Esophagus muscularis mucosa (tissue), 4 donors: ENCODE measurements at places on chromosomes 3 and 15. TPM values are rescaled to one million over a fixed set of nuclear protein-coding genes. Genes with fewer than 3 reads are reported as not detected.

Gene PDZRN3
- 196 TPM for total RNA-seq

- H3K27me3 ChIP-seq = no peaks in the 10 kb centered on the region
- no peak overlapping the region for H3K27ac ChIP-seq
- no peaks in the 10 kb centered on the region for H3K36me3 ChIP-seq
- H3K4me1 ChIP-seq = no peaks in the 10 kb centered on the region
- DNase-seq = no peak
- H3K4me3 ChIP-seq = no peak overlapping the region
These were observed 397.4 kb upstream of the TMCO5A start for GRCh38 chr15:37536967-37537605.

Gene TMED3
- 17.9 TPM for total RNA-seq

DNA sequence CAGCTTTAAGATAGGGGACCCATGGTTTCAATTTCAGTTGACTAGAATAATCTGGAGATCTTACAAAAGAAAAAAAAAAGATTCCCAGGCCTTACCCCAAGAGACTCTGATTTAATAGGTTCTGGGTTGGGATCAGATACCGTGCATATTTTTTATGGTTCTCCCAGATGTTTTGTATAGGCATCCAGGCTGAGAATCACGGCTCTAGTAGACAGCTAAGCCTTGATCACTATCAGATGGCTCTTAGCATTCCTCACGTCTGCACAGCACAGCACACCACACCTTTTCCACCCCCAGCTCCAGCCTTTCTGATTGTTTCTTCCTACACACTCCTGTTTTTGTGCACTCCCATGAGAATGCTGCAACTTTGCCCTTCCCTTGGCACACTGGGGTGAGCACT is 40.8 kb downstream of the TMEM45A start:
- no peaks in the 10 kb centered on the region for H3K36me3 ChIP-seq
- H3K27me3 ChIP-seq = no peaks in the 10 kb centered on the region
- H3K4me1 ChIP-seq = no peaks in the 10 kb centered on the region
- H3K4me3 ChIP-seq = no peak overlapping the region

DNA sequence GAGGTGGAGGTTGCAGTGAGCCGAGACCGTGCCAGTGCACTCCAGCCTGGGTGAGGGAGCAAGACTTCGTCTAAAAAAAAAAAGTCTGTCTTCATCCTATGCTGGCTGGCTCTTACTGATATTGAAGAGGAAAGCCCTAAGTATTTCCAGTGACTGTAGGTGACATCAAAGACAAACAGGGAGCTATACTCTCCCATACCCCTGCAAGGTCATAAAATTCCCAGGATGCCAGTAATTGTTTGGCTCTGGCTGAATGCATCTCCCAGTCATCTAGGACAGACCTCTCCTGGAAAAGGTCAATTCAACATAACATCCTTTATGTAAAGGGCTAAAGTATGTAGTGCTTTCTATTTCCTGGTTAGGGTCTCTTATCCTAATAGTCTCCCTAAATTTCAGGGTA is 8.0 kb downstream of the ZBBX start:
- H3K4me3 ChIP-seq = no peak overlapping the region
- no peaks in the 10 kb centered on the region for H3K36me3 ChIP-seq
- no peak overlapping the region for H3K27ac ChIP-seq
- DNase-seq = no peak
- H3K27me3 ChIP-seq = no peaks in the 10 kb centered on the region

Gene THPO
- total RNA-seq = 0.40 TPM

Gene CEP19
- total RNA-seq = 2.9 TPM
